WERI-Rb-1 (cell line): ENCODE measurements at places on chromosomes 7 and 10.
A peak's percentile ranks its signal among the peaks of the same experiment; 100 is the strongest.

- DNase-seq = no peak
Measured at GRCh38 chr10:48574322-48574796, 30.5 kb downstream of the ARHGAP22 start.

- DNase-seq = no peak
Measured at GRCh38 chr7:95649546-95649945, 53.2 kb upstream of the PDK4 start.

- DNase-seq = no peak
Measured at GRCh38 chr10:2921956-2922680, 145.2 kb upstream of the PFKP start.

- DNase-seq = peak; percentile 23
Measured at GRCh38 chr10:86229811-86230556, 136.6 kb downstream of the GRID1 start.

DNA sequence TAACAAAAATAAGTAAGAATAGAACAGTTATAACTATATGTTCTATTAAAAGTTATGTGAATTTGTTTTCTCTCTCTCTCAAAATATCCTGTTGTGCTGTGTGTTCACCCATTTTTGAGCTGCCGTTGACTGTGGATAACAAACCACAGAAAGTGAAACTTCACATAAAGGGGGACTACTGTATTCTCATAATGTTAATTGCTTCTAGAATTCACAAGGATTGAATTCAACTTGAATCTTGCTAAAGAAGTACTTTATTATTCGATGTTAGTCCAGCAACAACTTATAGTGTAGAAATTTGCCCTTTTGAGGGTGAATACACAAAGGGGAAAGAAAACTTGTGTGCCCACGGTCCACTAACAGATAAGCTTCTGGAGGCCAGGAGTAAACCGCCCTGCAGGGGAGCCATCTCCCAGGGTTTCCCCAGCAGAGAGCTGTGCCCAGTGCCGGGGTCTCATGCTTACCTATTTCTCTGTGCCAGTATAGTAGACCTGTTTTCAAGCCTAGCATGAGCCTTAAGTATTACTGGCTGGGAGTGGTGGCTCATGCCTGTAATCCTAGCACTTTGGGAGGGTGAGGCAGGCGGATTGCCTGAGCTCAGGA is 87.1 kb downstream of the KAT6B start:
- no peak for DNase-seq
